ENCODE measurements at places on chromosomes 2 and 18.

- DNase-seq = no peak
These were observed 25.8 kb downstream of the TTC21B start for GRCh38 chr2:165927774-165928173.

DNA sequence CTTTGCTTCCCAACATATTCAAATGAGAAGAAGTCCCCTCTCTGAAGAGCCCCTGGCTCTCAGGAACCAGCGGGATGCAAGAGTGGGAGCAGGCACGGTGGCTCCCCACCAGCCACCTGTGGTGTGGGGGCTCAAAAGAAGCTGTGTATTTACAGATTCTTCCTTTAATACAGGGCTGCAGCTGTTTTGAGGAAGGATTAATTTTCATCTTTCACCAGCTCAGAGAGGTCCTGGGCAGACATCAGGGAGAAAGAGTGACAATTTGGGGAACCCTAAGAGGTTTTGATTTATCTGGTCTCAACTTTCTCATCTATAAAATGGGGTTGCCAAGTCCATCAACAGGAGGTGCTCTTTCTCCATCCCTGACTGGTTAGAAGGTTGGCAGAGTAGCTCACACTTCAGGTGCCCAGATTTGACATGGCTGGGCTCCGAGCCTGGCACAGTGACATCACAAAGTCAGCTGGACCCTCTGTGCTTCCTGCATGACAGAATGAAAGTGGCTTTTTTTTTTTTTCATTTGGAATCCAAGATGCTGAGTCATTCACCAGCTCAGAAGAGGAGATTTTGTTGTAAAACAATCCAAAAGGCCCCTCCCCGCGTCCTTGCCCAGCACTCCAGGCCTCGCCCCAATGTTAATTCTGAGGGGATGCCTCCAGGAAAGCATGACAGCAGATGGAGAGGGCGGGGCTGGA lies 15.5 kb upstream of the SIX2 start:
- no peak for DNase-seq

- DNase-seq = no peak
These were observed 80.2 kb downstream of the RAB3GAP1 start for GRCh38 chr2:135132314-135132713.

- DNase-seq = no peak
These were observed 92.0 kb upstream of the MSH2 start for GRCh38 chr2:47310801-47311560.

DNA sequence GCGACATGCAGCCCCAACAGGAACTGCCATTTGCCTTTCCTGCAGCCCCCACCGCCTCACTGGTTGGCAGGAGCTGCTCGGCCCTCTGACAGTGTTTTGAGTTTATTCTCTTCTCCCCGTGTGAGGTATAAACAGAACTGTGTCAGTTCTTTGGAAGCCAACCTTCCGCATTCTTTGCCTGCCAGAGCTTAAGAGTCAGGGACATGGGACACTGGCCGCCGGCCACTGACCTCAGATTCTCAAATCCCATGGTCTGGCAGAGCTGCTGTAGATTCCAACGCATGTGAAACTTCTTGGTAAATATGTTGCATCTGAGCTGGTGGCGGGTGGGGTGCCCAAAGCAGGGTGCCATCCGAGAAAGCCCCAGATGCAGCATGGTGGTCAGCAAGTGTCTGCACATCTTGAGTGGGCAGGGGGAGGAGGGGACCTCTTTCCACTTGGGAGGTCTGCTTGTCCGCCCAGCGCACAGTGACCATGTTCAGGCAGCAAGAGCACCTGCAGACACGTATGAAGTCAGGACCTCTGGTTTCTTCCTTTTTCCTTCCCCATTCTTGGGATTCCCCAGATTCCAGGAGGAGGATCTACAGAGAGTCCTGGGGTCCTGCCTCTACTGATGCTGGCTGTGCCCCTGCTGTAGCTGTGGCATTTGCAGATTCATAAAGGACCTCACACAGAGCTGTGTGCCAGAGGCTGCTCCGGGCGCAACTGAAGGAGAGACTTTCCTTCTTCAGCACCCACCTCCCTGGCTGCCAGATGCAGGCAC lies 23.8 kb downstream of the ASB18 start:
- DNase-seq = no peak

GRCh38 chr18:76447258-76447890 lies 47.7 kb downstream of the ZNF516 start:
- no peak for DNase-seq

DNA sequence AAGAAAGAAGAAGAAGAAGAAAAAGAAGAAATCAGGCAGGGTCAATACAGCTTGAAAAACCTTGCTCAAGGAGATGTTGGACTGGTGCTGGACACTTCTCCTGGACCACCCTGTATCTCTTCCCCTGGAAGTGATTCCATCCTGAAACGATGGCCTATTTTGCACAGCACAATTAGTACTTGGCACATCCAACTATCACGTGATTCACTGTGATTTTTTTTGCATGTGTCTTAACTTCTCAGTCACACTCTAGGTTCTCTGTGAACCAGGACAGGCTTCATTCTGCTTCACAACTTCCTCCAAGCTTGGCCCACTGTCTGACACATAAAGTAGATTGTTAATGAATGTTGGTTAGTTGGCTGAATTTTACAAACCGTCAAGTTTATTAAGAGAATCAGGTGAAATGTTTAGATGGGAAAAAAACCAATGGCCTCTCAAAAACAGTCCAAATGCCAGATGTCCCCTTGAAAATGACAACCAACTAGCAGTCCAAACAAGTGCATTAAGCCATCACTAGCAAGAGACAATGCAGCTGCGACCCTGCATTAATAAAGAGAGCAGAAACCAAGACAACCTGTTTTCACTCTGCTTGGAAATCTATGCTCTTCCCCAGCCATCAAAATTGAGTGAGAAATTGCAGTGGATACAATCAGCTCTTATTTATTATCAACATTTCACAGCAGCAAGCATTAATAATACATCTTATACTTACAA lies 300.0 kb upstream of the CHAC2 start:
- no peak for DNase-seq

- DNase-seq = no peak
These were observed 28.7 kb downstream of the SMAD2 start for GRCh38 chr18:47901624-47902362.

GRCh38 chr18:11105463-11105862 lies 43.9 kb downstream of the PIEZO2 start:
- DNase-seq = no peak

DNA sequence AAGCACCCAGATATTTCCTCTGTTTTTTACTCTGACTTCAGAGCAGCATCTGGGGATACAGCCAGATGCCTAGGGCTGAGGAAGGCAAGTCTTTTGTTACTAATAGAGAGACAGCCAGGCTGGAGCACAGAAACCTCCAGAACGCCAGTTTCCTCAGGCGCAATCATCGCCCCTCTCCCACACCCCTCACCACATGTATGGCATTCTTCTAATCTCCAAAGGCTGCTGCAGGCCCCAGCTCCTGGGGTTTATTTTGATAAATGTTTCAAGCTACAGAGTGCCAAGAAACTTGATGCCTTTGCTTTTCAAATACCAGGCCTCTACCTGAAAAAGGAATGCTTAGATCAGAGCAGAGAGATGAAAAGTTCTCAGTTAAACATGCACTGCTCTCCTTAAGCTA lies 283.6 kb downstream of the RBM43 start:
- DNase-seq = no peak

DNA sequence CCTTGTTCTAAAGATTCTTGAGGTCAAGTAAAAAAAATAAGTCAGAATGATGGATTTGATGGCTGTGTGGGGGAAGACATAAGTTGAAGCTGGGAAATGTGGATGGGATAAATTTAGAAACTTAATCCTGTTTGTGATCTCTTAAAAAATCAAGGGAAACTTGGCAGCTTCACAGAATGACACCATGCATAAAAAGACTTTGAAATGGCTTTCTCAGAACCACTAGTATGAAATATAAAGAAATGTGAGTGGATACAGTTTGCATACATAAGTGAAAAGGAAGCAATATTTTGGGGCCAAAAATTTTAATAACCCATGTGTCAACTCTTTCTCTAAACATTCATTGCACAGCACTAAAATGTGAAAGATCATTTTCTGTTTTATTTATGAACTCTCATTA lies 21.7 kb downstream of the CDH19 start:
- DNase-seq = no peak

DNA sequence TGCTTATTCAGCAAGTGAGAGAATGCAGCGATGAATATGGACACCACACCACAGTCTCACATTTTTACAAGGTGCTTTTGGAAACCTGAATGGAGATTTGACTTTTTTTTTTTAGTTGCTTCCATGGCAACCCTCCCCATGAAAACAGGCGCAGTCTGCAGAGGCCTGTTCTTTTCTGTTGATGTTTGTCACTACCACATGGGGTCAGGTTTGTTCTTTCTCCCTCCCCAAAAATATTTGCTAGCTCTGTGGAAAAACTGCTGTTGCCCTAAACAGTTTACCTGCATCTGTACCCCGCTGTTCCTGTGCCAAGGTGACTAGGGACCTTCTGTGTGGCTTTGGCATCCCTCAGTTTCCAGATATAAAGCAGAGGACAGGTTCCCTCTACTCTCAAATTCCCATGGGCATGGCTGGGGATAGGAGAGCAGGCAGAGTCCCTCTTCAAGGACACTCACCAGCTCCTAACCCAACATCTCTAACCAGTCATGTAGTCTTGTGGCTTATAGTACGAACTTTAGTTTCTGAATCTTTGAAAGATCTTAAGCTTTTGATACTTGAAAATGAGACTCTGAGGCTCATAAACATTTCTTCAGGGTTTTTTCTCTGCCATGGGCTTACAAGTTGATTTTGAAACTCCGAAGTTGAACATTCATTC lies 14.7 kb upstream of the MAPRE2 start:
- DNase-seq = no peak

GRCh38 chr18:69622961-69623360 lies 222.3 kb downstream of the DOK6 start:
- DNase-seq = no peak

DNA sequence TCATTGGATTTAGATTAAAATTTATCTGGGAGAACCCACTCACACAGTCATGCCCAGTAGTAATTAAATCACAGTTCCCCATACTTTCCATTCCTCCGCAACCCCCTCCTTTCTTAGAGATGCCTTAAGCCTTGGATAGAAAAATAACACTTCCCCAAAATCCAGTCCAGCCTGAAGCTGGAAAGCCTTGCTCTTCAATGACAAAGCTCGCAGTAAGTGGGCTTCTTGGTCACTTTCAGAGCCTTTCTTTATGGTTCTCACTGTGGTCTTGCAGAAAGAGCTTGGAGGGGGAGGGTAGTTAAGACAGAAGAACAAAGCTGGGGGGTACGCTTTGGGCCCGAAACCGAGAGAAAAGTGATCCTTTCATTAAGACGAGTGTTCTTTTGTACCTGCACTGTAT lies 802.1 kb upstream of the POU3F3 start:
- DNase-seq = no peak

GRCh38 chr2:240930631-240931318 lies 24.6 kb downstream of the CROCC2 start:
- no peak for DNase-seq

- no peak for DNase-seq
These were observed 36.9 kb downstream of the MBP start for GRCh38 chr18:77095391-77096371.

DNA sequence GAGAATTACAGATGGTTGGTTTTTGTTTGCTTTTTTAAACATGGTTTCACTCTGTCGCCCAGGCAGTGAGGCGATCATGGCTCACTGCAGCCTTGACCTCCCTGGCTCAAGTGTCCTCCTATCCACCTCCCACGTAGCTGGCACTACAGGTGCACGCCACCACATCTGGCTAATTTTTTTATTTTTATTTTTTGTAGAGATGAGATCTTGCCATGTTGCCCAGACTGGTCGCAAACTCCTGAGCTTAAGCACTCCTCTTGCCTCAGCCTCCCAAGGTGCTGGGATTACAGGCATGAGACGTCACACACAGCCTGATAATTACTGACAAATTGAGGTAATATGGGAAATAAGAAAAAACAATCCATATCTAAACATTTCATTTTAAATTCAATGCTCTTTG lies 110.5 kb upstream of the ZSWIM2 start:
- no peak for DNase-seq

GRCh38 chr2:132599556-132599955 lies 70.4 kb downstream of the LYPD1 start:
- no peak for DNase-seq

- no peak for DNase-seq
These were observed 19.7 kb upstream of the FHL2 start for GRCh38 chr2:105418522-105418921.

DNA sequence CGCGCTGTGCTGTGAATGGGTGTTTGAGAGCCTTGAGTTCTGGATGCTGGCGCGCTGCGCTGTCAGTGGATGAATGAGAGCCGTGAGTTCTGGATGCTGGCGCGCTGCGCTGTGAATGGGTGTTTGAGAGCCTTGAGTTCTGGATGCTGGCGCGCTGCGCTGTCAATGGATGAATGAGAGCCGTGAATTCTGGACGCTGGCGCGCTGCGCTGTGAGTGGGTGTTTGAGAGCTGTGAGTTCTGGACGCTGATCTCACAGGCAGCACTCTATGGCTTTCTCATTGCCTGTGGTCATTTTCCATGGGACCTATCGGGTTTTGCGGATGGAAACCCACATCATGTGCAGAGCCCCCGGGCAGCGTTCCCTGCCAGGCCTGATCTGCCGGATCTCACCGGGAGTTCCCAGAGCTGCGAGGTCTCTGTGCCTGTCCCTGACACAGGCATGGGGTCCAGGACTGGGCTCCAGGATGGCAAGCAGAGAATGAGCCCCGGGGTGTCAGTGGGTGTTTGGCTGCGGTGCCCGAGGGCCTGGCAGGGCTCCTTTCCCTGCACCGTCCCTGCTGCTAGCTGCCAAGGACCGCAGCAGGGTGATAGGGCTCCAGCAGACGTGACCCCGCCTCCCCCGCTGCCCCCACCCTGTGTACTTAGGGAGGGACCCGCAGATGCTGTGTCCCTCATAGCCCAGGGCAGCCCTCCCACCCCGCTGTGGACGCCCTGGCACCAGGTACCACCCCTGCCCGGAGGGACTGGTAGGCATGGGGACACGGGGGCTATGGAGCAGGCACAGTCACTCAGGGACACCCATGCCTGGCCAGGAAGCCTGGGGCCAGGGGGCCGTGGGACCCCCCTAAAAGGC lies 9.7 kb downstream of the PDCD1 start:
- DNase-seq = no peak

GRCh38 chr2:29304399-29305060 lies 189.3 kb downstream of the CLIP4 start:
- no peak for DNase-seq

DNA sequence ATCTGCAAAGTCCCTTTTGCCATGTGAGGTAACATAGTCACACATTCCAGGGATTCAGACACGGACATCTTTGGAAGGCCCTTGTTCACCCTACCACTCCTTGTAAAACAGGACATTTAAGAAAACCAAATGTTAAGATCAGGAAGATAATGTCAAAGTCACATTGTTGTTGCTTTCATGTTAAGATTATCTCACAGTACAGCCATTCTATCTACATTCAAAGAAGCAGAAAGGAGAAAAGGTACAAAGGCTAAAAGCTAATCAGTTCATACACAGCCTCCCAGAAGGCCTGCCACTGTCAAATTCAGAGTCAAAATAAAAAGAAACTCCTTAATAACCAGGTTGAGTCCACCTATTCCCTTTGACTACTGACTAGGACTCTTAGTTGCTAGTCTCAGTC lies 573.7 kb downstream of the ARHGAP15 start:
- no peak for DNase-seq
